Stimulated activated CD8-positive, alpha-beta memory T cell treated with anti-CD3 and anti-CD28 coated beads, Interleukin-7, amount 100 ng/mL, for 1 hour (primary cell): ENCODE measurements at places on chromosomes 3 and 15.

- DNase-seq = no peak
Measured at GRCh38 chr15:101255051-101255395, 3.2 kb upstream of the CHSY1 start.

DNA sequence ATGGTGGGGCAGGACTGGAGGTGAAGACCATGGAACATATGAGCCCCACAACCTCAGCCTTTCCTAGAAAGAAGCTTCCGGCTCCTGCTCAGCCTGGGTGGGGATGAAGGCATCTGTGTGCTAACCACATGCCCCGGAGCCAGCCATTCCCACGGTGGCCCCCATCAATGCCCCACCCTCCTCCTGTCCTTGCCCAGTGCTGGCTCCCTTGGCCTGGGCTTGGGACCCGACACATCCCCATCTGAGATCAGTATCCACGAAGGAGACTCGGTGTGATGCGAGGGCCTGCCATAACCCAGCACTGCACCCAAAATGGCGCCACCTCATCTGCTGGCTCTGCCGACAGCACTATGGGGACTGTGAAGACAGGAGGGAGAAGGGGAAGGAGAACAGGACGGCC is 16.5 kb upstream of the PLXND1 start:
- no peak for DNase-seq

- no peak for DNase-seq
Measured at GRCh38 chr15:69587723-69588426, 135.3 kb downstream of the RPLP1 start.

- peak; percentile 1 for DNase-seq
Measured at GRCh38 chr15:56821721-56822425, 88.6 kb upstream of the ZNF280D start.

DNA sequence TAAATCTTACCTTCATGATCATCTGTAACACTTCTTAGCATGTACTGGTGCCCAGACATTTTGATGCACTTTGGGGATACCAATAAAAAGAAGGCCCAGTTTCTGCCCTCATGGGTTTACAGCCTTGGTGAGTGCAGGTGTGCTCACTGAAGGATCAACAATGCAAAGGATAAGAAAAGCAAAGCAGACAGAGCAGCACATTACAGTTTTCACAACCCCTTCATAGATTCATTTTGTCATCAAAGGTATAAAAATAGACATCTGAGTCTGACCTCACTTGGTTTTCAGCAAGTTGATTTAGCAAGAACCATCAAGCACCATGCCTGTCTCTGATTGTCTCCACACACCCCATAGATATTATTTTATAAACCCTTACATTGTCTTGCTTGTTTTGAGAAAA is 77.6 kb downstream of the BFSP2 start:
- no peak for DNase-seq

DNA sequence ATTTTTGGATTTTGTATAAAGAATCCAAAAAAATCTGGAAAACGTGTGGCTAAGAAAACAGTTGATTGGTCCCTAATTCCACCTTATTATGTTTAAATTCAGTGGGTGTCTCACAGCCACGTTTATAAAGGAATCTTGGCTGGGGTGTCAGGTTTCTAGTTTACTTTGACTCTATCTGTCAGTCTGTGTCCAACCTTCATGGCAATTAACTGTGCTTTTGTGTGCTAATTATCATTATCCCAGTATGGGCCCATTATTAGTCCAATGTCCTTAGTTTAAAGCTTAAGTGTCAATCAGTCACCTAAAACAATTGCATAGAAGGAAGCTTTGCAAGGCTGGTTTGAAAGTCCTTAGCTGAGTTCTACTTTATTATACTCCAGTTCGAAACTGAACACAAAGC is 3.7 kb upstream of the CNTN4 start:
- no peak for DNase-seq

- DNase-seq = no peak
Measured at GRCh38 chr15:44775953-44776352, 39.6 kb downstream of the TRIM69 start.

DNA sequence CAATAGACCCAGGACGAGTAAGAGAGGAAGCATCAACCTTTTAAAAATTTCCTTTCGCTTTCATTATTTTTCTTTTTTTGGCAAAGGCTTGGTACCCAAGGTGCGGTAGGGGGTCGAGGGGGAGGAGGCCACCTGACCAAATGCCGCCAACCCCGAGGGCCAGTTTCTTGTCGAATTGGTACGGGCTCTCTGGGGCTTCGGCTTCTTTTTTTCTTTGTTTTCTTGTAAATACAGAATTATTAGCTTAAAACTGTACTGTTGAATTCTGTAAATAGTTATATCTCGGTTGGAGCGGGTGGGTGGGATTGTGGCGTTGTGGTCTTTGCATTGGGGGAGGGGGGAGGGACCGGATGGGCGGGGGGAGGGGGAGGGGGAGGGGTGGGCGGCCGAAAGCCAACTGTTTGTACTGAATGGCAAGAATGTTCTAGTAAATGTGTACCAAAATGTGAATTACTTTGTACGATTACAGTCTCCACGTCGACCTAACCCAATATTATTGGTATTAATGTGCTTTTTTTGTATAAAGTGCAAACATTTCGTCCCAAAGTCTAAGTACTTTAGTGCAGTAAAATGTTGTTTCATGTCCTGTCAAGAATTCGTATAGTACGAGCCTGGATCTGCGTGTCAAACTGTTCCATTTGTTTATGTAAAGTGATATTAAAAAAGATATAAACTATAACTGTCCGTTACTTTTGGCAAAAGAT is 4.7 kb downstream of the ZIC1 start:
- DNase-seq = no peak

- DNase-seq = no peak
Measured at GRCh38 chr3:242602-243355, 46.2 kb downstream of the CHL1 start.

GRCh38 chr15:69881766-69882165 is 216.0 kb downstream of the TLE3 start:
- DNase-seq = no peak

DNA sequence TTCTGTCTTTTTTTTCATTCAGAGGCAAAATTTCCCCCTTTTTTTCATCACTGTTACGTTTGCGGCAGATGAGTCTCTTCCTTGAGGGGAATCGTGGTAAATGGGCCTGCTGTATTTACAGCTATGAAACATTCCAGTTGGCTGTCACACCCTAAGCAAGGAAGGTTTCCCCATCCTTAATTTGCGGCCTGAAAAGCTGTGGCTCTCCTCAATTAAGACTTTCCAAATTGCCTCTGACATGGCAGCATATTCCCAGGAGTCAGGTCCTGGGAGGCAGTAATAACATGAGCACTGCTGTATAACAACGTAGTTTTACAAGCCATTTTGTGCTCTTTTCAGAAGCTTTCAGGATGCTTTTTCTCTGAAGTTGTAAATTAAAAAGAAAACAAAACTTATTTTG is 420.9 kb downstream of the LPP start:
- no peak for DNase-seq

GRCh38 chr3:105608623-105609022 is 241.9 kb downstream of the ALCAM start:
- DNase-seq = no peak
